GDM1 (cell line): ENCODE measurements at places on chromosomes 12 and 14.

DNA sequence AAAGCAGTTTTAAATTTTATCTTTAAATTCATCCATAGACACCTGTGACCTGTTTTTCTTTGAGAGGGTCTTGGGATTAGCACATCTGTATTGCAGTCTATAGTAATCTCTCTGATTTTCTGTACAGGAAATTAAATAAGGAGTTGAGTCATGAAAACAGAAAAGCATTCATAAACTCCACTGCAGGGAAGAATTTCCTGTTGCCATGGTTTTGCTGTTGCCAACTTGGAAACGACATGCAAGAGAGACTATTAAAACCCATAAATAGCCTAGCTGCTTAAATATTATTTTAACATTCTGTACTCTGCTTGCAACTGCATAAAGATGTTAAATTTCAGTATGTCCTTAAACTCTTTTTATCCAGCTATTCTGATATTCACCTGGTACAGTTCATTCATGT is 281.0 kb upstream of the RGS6 start:
- DNase-seq, result no peak

GRCh38 chr12:15897433-15897832 is 13.7 kb upstream of the DERA start:
- no peak for DNase-seq

DNA sequence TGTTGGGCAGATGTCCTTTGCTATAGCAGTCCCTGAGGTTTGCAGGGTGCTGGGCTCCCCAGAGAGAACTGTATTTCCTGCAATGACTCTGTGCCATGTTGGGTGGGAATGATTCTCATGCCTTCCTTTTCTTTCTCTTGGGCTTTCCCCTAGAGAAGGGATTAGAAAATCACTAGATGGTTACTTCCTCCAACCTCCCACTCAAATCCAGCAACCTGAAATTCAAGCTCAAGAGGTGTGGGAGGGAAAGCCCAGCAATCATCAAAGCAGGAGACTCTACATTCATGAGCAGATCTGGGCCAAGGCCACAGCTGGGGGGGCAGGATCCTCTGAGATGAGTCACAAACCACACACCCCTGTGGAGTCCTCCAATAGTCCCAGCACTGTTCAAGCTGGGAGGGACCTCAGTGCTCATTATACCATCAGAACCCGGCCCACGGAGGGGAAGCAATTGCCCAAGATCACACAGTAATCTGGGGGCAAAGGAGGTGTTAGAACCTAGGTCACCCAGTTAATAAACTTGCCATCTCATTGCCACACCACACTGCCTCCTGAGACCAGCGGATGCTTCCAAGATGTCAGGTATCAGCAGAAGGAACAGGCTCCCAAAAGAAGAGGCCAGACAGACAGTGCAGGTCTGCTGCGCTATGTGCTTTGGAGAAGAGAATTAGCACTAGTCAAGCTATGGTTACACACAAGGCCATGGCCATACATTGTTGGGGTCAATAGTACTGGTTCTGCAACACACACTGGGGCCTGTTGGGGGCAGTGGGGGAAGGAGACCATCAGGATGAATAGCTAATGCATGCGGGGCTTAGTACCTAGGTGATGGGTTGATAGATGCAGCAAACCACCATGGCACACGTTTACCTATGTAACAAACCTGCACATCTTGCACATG is 65.7 kb downstream of the TTC9 start:
- peak; percentile 24 for DNase-seq

- no peak for DNase-seq
Observed at GRCh38 chr12:100826323-100826722, 31.7 kb downstream of the ANO4 start.

DNA sequence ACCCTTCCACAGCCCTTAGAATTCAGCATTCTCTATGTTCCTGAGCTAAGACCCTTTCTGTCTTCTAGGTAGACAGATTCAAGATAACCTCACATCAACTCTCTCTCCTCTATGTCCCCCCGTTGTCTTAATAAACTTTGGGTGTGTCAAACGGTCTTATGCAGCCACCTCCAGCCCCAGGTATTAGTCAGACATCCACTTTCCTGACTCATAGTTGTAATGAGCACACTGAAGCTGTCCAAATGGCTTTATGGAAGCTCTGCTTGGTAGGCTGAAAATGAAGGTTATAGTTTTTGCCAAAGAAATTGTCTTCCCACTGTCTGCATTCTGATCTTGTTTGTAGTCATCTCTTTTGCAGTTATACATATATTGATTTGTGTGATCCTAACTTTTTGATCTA is 482.0 kb downstream of the RMST start:
- no peak for DNase-seq

- DNase-seq, result no peak
Observed at GRCh38 chr14:24256960-24257359, 6.0 kb downstream of the TGM1 start.

DNA sequence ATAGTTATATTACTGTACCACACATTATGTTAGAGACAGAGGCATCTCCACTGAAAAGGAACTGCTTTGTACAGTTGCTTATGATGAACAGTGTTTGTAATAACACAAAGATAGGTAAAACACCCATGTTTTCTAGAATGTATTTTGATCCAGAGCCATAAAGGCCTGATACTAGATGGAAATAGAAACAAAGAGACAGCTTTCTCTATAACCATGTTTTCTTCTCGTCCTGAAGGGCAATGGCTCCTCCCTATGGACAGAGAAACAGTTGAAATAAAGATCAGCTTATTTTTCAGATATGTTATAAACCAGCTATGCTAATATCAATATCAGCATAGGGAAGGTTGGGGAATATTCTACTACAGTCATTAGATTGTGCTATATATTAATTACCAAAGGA is 109.2 kb downstream of the ATXN7L3B start:
- DNase-seq, result no peak

DNA sequence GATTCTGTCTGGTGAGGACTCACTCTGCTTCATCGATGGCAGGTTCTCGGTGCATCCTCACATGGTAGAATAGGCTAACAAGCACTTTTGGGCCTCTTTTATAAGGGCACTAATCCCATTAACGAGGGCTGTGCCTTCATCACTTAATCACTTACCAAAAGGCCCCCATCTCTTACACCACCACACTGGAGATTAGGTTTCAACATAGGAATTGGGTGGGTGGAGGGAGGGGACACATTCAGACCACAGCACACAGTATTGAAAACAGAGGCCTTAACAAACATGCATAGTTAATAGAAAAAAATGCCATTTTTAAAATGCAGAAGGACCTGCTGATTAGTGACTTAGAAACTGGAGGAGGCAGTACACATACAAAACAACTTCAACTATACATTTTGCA is 61.6 kb downstream of the SPPL3 start:
- no peak for DNase-seq

DNA sequence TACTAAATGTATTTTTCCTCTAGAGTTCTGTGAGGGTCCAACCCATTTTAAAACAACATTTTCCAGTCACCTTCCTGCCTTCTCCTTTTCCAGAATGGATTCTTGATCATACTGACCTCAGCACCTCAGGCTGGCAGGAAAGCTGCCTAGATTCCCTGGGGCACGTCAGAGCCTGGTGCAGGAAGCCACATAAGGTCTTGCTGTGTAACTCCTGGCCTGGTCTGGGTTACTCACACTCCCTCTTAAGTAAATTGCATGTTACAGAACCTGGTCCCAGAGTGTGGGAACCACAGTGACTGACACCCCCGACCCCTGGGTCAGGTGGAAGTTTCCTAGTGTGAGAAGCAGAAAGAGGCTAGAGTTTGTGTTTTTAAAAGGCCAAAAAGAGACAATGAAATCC is 209.8 kb downstream of the SPTSSA start:
- DNase-seq, result no peak

DNA sequence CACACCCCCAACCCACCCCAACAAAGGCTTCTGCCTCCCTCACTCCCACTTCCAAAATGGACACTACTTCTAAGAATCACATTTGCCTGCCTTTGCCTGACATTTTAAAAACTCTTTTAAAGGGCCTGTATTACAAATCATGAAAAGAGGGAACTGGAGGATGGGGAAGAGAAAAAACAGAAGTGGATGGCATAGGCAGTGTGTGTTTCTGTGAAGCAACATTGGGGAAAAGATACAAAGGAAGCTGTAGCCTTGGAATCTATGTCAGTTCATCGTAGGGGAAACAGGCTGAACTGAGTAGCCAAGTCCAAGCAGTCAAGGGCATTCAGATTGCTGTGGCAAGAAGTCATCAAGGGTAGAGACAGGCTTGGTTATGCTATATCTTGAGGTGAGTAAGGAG is 273.9 kb downstream of the BTG1 start:
- DNase-seq, result no peak

- no peak for DNase-seq
Observed at GRCh38 chr12:54991991-54992375, 7.4 kb upstream of the TESPA1 start.

GRCh38 chr12:18130851-18131250 is 40.9 kb upstream of the RERGL start:
- DNase-seq, result no peak

- no peak for DNase-seq
Observed at GRCh38 chr12:8817856-8818255, 4.6 kb upstream of the A2ML1 start.

DNA sequence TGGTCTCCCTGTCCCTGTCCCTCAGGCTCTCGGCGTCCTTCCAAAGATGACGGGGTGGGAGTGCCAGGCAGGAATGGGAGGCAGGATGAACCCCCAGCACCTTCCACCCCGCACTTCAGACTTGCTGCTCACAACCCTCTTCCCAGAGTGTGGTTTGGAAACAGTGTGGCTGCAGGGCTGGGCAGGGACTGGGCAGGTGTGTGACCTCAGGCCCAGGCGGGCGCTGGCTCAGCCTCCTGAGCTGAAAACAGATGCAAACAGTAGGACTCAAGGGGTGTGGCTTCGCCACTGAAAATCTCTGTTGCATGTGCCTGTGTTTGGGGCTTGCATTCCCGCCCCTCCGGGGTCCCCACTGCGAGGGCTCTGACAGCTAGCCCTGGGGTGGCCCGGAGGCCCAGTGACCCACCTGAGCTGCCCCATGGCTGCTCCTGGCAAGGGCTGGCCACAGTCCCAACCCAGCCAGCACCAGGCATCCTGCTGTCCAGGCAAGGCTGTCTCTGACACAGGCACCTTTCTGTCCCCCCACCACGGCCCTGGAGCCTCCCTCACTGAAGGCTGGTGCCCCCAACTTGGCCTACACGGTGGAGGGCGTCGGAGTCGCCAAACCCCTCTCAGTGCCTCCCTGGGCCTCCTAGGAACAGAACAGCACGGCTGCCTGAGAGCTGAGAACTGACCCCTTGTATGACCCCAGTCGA is 46.1 kb downstream of the BEGAIN start:
- no peak for DNase-seq

DNA sequence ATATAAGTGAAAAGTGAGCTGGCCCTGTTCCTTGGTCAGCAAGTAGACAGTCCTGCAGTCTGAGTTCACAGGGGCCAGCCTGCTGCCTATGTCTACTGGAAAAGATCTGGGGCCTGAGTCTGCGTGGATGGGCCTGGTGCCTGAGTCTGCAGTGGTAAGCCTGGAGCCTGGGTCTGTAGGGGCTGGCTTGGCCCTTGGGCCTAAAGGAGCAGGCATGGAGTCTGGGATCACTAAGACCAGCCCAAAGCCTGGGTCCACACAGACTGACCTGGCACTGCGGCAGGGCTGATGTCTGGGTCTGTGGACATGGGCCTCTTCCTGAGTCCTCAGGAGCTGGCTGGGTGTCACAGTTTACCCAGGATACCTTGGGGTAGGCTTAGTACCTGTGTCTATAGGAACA is 95.4 kb downstream of the KLHL28 start:
- no peak for DNase-seq

GRCh38 chr12:31944299-31944698 is 14.9 kb upstream of the RESF1 start:
- no peak for DNase-seq

DNA sequence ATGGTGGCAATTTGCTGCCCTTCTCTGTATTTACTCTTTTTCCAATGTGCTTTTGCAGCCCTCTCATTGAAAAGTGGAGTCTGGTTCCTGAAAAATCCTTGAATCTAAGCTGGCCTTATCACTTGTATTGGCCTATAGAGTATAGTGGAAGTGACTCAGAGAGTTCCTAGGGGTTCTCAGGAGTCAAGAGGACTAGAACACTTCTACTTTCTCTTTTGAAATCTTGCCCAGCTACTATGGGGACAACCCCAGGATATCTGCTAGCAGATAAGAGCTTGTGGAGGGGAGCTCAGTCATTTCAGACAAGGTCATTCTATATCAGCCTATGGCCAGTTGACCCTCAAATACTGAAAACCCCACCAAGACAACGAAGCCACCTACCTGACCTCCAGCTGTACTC is 26.7 kb upstream of the WSCD2 start:
- DNase-seq, result no peak

DNA sequence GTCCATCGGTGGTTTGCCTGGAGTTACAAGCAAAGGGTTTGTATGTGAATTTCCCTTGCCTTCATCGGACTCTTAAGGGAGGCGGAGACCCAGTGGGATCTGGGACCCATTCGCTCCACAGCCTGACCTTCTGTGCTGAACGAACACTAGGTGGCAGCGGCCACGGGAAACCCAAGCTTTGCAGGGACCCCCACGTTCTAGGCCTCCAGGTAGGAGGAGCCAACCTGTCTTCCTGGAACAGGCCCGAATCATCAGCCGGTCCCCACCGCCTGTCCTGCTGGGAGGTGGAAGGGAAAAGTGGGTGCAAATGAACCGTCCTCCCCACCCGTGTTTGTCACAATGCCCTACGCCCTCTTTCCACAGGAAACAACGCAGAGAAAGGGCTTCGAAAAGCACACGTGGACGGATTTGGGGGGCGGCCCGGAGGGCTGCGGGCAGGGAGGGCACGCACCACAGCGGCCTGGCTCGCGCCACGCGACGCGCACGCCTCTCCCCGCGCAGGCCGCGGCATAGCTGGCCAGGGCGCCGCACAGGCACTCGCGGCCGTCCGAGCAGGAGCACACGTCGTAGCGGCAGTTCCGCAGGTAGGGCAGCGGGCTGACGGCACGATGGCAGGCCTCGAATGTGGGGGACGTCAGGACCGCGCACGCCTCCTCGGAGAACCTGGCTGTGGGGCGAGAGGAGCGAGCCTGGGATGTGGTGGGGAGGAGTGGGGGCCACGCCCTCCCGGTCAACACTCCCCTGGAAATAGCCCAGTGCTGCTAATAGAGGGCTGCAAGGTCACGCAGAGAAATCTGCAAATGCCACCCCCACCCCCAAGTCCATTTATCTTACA is 67.8 kb downstream of the VWF start:
- DNase-seq, result no peak

DNA sequence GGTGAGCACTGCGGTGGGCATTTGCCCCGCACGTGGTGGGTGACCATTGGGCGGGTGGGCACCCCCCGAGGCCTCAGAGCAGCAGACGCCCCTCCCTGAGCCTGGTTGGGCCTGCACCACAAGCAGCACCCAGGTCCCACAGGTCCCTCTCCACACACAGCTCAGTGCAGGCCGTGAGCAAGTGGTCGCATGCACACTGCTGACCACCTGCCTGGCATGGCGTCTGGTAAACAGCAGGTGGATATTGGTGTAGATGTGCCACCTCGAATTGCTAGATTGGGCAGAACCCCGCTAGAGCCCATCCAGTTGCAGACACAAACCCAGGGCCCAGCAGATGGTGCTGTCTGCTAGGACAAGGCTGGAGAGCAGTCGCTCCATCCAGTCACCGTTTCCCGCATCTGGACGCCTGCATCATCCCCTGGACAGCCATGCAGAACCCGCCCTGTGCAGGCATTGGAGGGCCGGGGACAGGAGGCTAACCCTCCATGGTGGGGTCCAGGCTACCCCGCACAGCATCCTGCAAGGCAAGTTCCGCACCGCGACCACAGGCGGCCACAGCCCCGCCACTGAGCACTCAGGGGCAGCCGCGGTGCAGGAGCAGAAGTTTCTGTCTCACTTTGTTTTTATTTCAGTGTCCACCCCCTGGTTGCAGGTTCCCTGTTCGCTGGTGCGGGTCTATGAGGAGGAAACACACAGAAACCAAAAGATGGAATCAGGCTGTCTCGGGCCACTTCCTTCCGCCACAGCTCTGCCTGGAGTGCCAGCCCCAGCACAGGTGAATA is 45.6 kb upstream of the RIMBP2 start:
- peak; percentile 13 for DNase-seq
